ENCODE measurements at places on chromosomes 1 and 21.

- no peak for DNase-seq
Measured at GRCh38 chr1:77292551-77292950, 10.7 kb downstream of the AK5 start.

DNA sequence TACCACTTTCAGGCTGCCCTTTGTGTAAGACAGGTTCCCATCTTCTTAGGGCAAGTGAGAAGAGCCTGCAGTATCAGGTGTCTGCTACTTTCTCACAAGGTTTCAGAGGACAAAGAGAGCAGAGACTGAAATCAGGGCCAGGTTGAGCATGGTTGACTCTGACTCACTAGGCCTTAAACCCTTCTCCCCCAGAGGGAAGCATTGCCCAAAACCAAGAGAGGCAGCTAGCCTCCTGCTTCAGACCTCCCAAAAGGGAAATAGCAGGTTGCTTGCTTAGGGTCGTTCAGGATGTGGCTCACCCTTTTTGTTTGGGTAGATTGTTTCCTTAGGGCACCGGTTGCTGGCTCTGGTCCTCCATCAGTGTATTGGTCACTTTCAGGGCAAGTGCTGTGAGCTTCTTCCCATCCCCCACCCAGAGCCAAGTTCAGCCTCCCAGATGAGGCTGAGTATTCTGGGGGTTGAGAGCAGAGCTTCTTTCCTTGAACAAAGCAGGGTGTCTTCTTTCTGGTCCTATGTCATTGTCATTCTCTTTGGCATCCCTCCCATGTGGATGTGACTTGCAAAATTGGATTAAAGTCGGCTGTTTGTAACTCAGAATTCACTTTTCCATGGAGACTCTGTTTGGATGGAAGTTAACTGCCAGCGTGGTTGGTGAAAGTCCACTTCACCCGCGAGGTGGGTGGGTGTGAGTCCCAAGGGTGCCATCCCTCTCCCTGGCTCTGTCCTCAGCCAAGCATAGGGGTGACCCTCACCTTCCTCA lies 55.5 kb upstream of the GALNT2 start:
- no peak for DNase-seq

- DNase-seq: no peak
Measured at GRCh38 chr1:53593758-53594380, 134.7 kb downstream of the DMRTB1 start.

DNA sequence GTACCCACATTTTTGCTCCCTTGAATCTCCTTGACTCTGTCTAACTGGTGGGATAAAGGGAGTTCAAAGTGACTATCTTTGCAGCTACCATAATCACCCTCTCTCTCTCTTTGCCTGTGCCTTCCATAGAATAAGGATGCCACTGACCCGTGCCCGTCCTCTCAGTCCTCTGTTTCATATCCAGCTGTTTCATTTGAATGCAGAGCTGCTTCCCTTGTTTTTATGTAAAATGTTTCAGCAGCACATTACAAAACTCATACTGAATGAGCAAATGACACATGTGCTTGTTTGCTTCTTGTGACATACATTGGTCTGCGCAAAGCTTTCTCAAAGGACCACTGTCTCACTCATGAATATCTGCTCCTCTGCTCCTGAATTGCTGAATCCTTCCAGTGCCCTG lies 38.4 kb downstream of the CDC42 start:
- no peak for DNase-seq

GRCh38 chr1:148307583-148308185 lies 155.6 kb upstream of the NBPF11 start:
- DNase-seq: no peak

DNA sequence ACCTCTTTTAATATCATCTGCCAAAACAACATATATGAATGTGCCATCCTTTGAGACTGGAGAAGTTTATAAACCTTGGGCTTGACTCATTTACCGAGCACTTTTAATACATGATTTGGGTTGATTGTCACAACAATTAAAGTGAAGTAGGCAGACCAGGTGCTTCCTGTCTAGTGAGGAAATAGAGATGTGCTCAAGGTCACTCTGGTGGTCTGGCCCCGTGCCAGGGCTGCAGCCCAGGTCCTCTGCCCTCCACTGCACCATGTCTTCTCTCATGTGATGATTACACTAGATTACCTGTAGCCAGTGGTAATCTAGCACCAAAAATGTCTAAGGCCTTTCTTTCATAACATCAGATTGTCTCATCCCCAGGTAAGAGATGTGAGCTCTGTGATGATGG lies 61.8 kb upstream of the LAMC2 start:
- no peak for DNase-seq

- DNase-seq: no peak
Measured at GRCh38 chr1:201985355-201985754, 2.9 kb downstream of the RNPEP start.

DNA sequence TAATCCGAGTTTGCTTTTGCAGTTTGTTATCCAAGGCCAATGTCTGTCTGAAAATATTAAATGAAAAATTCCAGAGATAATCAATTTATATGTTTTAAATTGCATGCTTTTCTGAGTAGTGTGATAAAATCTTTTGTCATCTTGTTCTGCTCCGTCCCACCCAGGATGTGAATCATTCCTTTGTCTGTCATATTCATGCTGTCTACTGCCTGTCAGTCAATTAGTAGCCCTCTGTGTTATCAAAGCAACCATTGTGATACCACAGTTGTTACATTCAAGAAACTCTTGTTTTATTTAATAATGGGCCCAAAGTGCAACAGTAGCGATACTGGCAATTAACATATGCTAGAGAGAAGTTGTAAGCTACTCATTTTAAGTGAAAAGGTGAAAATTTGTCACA lies 819.3 kb downstream of the BRINP3 start:
- no peak for DNase-seq

DNA sequence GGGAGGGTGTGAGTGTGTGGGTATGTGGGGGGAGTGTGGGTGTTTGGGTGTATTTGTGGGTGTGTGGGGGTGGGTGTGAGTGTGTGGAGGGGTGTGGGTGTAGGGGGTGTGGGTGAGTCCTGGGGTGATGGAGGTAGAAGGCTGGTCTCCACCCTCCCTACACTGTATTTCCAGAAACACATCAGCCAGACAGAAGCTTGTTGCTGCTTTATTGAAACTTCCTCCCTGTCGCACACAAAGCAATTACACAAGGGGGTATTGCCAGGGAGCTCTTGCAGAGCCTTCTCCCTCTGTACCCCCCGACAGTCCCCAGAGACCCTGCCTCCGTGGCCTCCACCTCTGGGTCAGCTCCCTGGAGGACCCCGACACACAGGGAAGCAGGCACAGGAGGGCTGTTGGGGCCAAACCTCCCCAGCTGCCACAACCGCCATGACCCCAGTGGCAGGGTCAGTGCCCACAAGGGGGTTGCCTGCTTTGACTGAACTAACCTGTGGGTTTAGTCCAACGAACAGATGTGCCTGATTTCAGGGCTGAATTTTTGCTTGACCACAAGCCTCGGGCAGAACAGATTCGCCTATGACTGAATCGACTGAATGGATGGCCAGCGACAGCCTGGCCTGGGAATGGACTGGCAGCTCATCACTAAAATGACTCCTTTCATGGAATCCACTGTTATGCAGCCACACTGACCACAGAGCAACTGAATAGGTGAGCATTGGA lies 9.1 kb upstream of the MATN1 start:
- DNase-seq: no peak
